ENCODE measurements at places on chromosomes 4 and X.

- no peak for DNase-seq
Observed at GRCh38 chr4:14652522-14652921, 349.8 kb upstream of the CPEB2 start.

DNA sequence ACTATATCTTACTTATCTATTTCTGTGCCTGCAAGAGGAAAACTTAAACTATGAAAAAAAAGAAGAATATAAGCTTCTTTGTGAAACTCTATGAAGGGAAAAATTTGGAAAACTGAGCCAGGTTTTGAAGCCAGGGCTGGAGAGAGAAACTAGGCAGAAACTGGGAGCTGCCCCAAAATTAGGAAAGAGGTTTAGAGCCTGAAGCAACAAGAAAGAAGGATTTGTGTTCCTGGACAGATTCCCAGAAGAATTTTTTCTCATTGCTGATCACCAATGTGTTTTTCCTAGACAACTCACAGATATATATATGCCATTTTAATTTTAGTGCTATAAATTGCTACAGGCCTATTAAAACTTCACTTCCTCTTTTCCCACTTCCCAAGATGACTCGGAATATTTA is 245.0 kb upstream of the GEMIN8 start:
- no peak for DNase-seq

- no peak for DNase-seq
Observed at GRCh38 chrX:47605024-47605423, 14.6 kb downstream of the SYN1 start.

DNA sequence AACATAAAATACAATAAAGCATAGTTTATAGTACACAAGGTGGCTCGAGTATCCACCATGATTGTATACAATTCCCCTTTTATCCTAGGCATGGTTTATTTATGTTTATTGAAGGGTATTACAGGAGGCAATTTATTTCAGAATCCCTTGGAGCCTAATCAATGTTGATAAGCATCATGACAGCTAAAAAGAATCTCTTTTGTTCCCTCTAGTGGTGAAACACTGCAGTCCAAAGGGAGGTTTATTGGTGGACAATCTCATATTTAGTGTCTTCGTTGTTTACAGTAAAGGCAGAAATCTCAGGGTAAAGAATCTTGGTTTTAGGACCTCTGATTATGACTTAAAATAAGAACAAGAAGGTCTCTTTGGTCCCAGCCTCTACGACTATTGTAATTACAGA is 1712.5 kb downstream of the C4orf33 start:
- DNase-seq = no peak

- no peak for DNase-seq
Observed at GRCh38 chr4:5433196-5433595, 275.2 kb downstream of the EVC2 start.

DNA sequence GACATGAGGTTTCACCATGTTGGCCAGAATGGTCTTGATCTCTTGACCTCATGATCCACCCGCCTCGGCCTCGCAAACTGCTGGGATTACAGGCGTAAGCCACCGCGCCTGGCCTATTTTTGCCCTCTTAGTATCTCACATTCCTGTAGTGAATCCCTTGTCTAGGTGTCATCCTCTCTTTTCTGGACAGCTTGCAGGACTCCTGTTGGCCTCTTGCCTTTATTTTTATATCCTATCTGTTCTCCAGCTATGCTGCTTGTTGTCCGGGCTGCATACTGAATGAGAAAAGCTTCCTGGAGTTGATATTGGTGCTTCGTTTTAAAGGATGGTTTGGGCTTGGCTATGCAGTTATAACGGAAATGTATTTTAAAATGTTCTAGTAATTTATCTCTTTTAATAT is 148.6 kb downstream of the TLL1 start:
- no peak for DNase-seq

GRCh38 chr4:2949782-2950125 is 13.5 kb downstream of the NOP14 start:
- DNase-seq = no peak

DNA sequence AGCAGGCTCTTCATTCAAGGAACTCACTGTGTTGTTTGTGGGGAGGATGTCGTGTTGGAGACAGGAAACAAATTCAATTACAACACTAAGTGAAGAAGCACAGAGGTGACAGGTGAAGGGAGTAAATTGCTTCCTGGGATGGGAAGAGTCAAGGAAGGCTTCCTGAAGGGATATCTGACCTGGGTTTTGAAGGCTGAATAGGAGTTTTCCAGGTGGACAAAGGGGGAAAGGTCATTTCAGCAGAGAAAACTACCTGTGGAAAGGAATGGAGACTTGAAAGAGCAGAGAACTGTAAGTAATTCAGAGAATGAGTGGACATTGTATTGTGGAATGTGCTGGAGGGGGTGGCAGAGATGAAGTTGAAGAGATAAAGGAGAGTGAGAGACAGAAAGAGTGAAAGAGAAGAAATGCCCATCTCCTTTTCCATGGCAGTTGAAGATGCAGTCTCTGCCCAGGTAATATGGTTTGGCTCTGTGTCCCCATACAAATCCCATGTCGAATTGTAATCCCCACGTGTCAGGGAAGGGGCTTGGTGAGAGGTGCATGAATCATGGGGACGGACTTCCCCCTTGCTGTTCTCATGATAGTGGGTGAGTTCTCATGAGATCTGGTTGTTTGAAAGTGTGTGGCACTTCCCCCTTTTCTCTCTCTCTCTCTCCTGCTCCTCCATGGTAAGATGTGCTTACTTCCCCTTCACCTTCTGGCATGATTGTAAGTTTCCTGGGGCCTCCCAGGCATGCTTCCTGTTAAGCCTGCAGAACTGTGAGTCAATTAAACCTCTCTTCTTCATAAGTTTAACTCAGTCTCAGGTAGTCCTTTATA is 205.7 kb upstream of the BCOR start:
- no peak for DNase-seq

- DNase-seq = no peak
Observed at GRCh38 chr4:186939226-186939625, 215.6 kb upstream of the FAT1 start.

- no peak for DNase-seq
Observed at GRCh38 chr4:4496592-4497372, 45.1 kb downstream of the STX18 start.

DNA sequence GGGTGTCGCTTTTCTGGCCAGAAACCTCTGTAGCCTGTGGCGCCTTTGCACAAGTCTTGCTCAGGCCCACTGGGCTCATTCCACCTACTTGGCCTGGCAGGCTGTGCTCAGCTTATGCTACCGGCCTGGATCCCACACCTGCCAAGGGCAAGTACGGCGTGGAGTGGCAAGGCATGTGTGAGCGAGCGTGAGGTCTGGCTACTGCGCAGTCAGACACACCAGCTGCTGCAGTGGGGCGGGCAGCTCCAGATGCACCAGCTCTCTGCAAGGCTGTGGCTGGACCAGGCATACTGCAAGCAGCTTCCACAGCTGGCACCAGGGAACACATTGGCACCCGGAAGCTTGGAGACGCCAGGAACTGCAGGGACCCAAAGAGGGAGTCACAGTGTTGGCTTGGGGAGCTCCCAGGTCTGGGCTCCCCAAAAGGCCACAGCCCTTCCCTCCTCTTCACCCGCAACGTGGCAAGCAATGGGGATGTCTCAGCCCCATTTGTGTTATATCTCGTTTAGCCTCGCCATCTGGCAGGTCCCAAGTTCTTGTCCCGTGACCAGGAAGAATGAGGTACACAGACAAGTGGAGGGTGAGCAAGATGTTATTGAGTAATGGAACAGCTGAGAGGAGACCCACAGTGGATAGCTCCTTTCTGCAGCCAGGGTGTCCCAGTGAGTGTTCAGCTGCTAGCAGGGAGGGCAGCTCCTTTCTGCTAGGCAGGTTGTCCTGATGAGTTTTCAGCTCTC is 3.8 kb upstream of the FBXW7 start:
- no peak for DNase-seq

DNA sequence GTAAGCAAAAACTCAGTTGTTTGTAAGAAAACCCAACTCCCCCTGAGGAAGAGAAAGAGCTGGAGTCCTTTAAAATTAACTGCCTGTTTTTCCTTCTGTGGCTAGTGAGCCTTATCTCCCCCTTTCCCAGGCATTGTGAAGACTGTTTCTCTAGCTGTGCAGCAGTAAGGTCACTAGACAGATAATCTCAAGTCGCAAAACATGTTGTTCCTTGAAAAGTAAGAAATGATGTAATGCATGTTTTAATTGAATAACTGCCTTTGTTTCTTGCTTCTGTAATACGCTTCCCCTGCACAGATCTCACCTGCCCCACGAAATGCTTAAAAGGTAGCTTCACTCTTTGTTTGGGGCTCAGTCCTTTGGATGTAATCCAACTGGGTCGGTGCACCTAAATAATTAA is 5.8 kb upstream of the GAGE12J start:
- no peak for DNase-seq

GRCh38 chr4:52423967-52424366 is 235.1 kb downstream of the USP46 start:
- no peak for DNase-seq

DNA sequence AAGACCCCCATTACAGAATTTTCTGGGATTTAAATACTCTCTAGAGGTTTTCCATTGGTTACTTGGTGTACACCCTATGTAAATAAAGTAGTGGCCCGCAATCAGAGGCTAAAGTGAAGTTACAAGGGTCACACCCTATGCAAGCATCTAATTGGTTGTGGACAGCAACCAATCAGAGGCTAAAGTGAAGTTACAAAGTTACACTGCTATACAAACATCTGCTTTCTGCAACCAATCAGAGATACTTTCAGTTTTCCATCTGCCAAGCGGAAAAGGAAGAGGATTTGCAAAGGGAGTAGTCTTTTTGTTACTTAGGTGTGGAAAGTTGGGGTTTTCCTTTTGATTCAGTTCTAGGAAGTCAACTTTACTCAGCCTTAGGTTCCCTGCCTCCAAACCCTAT is 2.0 kb upstream of the ATRX start:
- DNase-seq = no peak

GRCh38 chr4:1561286-1561990 is 122.7 kb downstream of the FAM53A start:
- DNase-seq = no peak

All from activated naive CD4-positive, alpha-beta T cell (primary cell).